A673 (cell line): ENCODE measurements at places on chromosomes 2 and 18.

GRCh38 chr2:137837830-137838229 is 126.4 kb upstream of the HNMT start:
- peaks cover 6% of the 10 kb centered on the region for H3K27me3 ChIP-seq
- no peak overlapping the region for H3K27ac ChIP-seq
- no peaks in the 10 kb centered on the region for H3K36me3 ChIP-seq
- H3K4me3 ChIP-seq, result no peak overlapping the region

GRCh38 chr2:201260302-201260800 is at the start of gene CASP8:
CASP8 (plus strand) TSS chr2:201260536; CDS start chr2:201266487, 5,951 bp downstream.
- DNase-seq, result peak; percentile 57
- H3K4me1 ChIP-seq, result peaks cover 46% of the 10 kb centered on the region
- no peaks in the 10 kb centered on the region for H3K36me3 ChIP-seq

GRCh38 chr18:6159426-6159825 is 255.3 kb downstream of the L3MBTL4 start:
- no peak overlapping the region for H3K27ac ChIP-seq
- H3K36me3 ChIP-seq, result no peaks in the 10 kb centered on the region
- no peak overlapping the region for H3K4me3 ChIP-seq
- H3K27me3 ChIP-seq, result no peaks in the 10 kb centered on the region
- DNase-seq, result no peak
- H3K4me1 ChIP-seq, result no peaks in the 10 kb centered on the region

GRCh38 chr2:127187081-127187775 is 32.9 kb downstream of the CYP27C1 start:
- no peak overlapping the region for H3K4me3 ChIP-seq
- no peaks in the 10 kb centered on the region for H3K4me1 ChIP-seq
- no peak overlapping the region for H3K27ac ChIP-seq
- H3K36me3 ChIP-seq, result no peaks in the 10 kb centered on the region
- no peaks in the 10 kb centered on the region for H3K27me3 ChIP-seq
- no peak for DNase-seq

DNA sequence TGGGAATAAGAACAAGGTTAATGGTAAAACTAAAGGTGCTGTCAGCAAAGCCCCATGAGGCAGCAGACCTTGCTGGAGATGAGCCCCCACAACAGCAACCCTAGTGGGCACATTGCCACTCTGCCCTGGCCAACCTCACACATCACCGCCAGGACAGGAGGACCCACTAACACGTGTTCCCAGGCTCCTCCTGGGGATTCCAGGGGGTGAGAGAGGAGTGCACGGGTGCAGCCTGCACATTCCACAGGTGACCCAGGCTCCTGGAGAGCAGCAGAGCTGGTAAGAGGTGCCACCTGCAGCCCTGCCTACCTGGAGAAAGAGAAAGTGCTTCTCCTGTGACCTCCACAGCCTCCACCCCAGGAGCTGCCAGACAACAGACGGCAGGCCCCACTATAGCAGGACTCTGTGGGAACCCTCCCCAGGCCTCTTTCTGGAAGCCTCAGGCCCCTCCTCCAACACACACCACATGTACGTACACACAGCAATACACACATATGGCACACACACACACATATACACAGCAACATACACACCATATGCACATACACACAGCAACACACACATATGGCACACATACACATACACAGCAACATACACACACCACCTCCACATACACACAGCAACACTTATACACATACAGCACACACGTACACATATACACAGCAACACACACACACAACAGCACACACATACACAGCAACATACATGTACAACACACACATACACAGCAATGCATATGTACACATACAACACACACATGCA is 187.1 kb downstream of the GLI2 start:
- H3K27ac ChIP-seq, result no peak overlapping the region
- H3K4me1 ChIP-seq, result no peaks in the 10 kb centered on the region
- H3K36me3 ChIP-seq, result no peaks in the 10 kb centered on the region
- no peaks in the 10 kb centered on the region for H3K27me3 ChIP-seq
- no peak for DNase-seq
- H3K4me3 ChIP-seq, result no peak overlapping the region

DNA sequence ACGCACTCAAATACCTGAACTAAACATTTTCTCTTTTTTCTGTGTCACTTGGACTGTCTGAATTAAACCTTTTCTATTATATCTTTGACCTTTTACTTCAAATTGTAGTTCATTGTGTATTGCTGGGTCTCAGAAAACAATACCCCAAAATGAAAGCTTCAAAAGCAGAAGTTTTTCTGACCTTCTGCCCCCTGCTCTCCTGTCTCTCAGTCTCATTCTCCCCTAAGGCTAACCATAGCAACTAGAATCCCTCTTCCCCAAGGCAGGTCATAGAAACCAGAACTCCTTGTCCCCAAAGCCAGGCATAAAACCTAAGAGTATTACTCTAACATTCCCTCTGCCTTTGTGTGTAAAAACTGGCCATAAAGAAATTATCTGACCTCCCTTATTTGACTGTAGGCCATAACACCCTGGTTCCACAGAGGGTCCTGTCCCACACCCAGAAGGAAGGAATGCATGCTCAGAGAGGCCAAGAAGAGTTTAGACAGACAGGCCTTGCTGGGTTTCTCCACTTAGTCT is 93.5 kb upstream of the B3GNT2 start:
- H3K4me1 ChIP-seq, result no peaks in the 10 kb centered on the region
- no peak for DNase-seq
- no peak overlapping the region for H3K27ac ChIP-seq

DNA sequence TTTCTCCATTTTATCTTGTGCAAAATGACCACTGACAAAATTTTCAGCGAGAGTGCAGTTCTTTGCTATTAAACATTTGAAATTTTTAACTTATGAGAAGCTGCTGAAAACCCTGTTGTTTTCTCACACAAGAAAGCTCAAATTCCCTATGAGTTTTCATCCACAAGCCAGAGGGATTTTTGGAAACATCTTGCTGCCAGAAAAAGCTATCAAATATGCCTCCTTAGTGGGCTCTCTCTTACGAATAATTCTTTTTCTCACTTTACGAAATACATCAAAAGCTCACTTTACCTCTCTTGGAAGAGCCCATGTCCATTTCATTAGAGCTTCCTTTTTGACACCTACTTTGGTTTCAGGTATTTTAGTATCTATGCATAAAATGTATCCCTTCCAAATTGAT is 202.9 kb downstream of the KCNH7 start:
- no peaks in the 10 kb centered on the region for H3K36me3 ChIP-seq
- no peaks in the 10 kb centered on the region for H3K4me1 ChIP-seq
- no peak overlapping the region for H3K27ac ChIP-seq
- DNase-seq, result no peak
- no peak overlapping the region for H3K4me3 ChIP-seq
- H3K27me3 ChIP-seq, result peaks cover 10% of the 10 kb centered on the region

- H3K36me3 ChIP-seq, result no peaks in the 10 kb centered on the region
- H3K4me3 ChIP-seq, result peak overlapping the region; percentile 60
- no peaks in the 10 kb centered on the region for H3K27me3 ChIP-seq
- H3K4me1 ChIP-seq, result peaks cover 29% of the 10 kb centered on the region
- peak overlapping the region; percentile 92 for H3K27ac ChIP-seq
- DNase-seq, result peak; percentile 42
These were observed 814 bp downstream of the FKBP7 start for GRCh38 chr2:178477443-178478129.

GRCh38 chr2:133718688-133719201 is 150.5 kb upstream of the NCKAP5 start:
- H3K27ac ChIP-seq, result no peak overlapping the region
- H3K27me3 ChIP-seq, result no peaks in the 10 kb centered on the region
- no peaks in the 10 kb centered on the region for H3K36me3 ChIP-seq
- no peaks in the 10 kb centered on the region for H3K4me1 ChIP-seq
- DNase-seq, result peak; percentile 38
- no peak overlapping the region for H3K4me3 ChIP-seq

DNA sequence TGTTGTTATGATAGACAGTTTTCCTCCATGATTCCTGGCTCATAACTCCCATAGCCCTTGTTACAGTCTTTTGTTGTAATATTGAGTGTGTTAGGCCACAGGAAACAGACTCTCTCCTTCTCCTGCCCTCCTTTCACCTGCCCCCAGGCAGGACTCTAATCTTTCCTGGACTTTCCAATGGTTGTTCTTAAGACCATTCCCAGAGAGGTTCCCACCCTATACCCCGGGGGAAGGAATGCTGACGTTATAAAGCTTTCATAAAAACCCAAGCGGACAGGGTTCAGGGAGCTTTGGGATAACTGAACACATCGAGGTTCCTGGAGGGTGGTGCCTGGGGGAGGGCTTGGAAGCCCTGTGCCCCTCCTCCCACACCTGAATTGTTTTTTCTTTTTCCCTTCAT is 2.8 kb upstream of the EFR3B start:
- no peak overlapping the region for H3K27ac ChIP-seq
- H3K4me1 ChIP-seq, result peaks cover 18% of the 10 kb centered on the region
- no peaks in the 10 kb centered on the region for H3K36me3 ChIP-seq
- no peak for DNase-seq
- peaks cover 17% of the 10 kb centered on the region for H3K27me3 ChIP-seq
- H3K4me3 ChIP-seq, result no peak overlapping the region

GRCh38 chr2:212299943-212300342 is 238.7 kb downstream of the ERBB4 start:
- H3K27ac ChIP-seq, result no peak overlapping the region
- no peak overlapping the region for H3K4me3 ChIP-seq
- H3K36me3 ChIP-seq, result no peaks in the 10 kb centered on the region
- H3K27me3 ChIP-seq, result no peaks in the 10 kb centered on the region

DNA sequence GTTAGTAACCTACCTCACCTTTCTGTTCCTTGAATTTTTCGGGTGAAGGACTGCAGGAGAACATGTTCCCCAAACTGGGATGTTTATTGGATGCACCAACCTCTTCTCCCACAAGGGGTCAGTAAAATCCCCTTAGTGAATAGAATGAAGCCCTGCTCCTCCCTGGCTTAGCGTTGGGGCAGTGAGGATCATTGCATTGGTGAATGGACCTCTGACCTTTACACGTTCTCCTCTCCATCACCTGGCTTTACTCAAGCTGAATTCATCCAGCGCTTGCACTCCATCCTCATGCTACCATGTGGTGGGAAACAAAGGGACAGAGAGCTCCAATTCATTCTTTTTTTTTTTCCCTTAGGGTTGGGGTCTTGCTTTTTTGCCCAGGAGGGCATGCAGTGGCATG is 157.2 kb downstream of the MIB1 start:
- DNase-seq, result peak; percentile 55
- H3K27me3 ChIP-seq, result no peaks in the 10 kb centered on the region
- H3K4me1 ChIP-seq, result no peaks in the 10 kb centered on the region
- H3K36me3 ChIP-seq, result no peaks in the 10 kb centered on the region

DNA sequence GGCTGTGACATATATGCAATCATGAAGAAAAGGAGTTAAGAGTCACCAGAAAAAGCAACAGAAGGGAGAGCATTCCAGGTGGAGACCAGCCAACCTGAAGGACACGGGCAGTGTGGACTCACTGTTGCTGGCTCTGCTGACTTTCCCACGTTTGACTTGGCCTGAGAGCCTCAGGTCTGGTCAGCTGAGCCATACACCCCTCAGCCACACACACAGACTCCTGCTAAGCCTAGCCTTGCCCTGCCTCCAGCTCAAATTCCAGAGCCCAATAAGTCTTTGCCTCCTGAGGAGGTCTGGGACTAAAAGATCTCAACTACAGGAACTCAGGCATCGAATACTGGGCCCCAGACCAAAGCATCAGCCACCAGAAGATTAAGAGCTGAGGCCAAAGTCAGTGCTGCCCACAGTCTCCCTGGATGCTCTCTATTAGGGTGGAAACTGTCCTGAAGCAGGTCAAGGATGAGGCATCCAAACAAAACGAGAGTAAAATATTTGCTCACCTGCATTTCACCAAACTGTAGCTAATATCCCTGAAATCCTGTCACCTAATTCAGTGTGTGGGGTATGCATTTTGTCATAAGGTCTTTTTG is 23.3 kb downstream of the CACNB4 start:
- no peaks in the 10 kb centered on the region for H3K4me1 ChIP-seq
- peaks cover 3% of the 10 kb centered on the region for H3K27me3 ChIP-seq

DNA sequence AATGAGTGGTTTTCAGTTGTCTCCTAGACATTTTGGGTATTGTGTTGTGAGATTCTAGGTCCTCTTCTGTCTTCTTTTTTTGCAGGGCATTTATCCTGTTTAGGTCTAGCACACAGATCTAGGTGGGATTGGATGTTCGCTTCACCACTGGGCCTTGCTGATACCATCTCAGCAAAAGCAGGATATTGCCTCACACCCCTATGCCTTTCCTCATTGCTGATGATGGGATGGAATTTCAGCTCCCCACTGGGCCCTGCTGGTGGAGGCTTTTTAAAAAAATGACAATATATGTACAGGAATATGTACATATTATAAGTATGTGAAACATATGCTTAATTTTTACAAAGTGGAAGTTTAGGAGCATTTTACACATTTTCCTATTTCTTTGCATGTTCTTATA is 5.4 kb upstream of the TOGARAM2 start:
- H3K4me1 ChIP-seq, result no peaks in the 10 kb centered on the region
- no peaks in the 10 kb centered on the region for H3K27me3 ChIP-seq
- no peak overlapping the region for H3K4me3 ChIP-seq
- H3K27ac ChIP-seq, result no peak overlapping the region
- no peaks in the 10 kb centered on the region for H3K36me3 ChIP-seq

DNA sequence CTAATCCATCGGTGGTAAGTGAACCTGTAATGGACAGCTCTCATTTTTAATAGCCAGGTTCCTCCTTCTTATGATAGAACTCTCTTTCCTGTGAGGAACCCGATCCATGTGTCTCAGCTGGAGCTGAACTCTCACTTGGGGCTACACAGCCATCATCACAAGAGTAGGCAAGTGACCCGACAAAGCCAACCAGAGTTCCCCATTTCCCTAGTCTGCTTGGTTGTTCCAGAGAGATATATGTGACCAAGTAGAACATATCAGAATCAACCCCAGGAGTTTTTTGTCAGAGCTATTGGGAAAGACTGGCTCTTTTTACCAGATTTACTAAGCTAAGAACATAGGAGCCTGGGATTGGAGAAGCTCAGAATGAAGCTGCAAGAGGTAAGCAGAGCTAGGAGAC is 14.6 kb upstream of the HNRNPLL start:
- no peak overlapping the region for H3K27ac ChIP-seq
- no peak for DNase-seq
- H3K4me3 ChIP-seq, result no peak overlapping the region
- no peaks in the 10 kb centered on the region for H3K4me1 ChIP-seq

DNA sequence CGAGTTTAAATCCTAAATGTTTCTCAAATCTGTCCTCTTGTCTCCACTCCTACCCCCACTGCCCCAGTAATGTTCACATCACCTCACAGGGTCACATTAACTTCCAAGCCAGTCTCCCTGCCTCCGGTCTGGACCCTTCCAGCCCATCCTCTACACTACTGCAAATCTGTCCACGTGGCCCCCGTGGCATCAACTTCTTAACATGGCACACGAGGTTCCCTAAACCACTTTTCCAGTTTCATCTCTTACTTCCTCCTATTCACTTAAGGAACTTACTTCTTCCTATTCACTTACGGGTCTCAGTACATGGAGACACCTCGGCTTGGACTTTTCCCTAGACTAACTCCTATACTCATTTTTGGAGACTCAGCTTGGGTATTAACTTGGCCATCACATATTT is 27.0 kb downstream of the MRPL33 start:
- H3K36me3 ChIP-seq, result no peaks in the 10 kb centered on the region
- H3K27ac ChIP-seq, result no peak overlapping the region

GRCh38 chr2:78928502-78928901 is 97.0 kb upstream of the REG3G start:
- H3K4me1 ChIP-seq, result no peaks in the 10 kb centered on the region
- H3K27ac ChIP-seq, result no peak overlapping the region
- no peaks in the 10 kb centered on the region for H3K27me3 ChIP-seq
- no peak for DNase-seq
- H3K36me3 ChIP-seq, result no peaks in the 10 kb centered on the region
